Mesenteric fat pad (tissue), 1 donor: ENCODE measurements at places on chromosomes 1 and 21.

GRCh38 chr1:36737767-36738166 is 255.1 kb upstream of the CSF3R start:
- no peak for DNase-seq

GRCh38 chr1:109258481-109259466 is 9.4 kb downstream of the CELSR2 start:
- DNase-seq = no peak

- no peak for DNase-seq
Measured at GRCh38 chr1:65471213-65471833, 50.9 kb downstream of the LEPR start.

GRCh38 chr1:91912266-91912665 is 26.3 kb upstream of the TGFBR3 start:
- no peak for DNase-seq
